ELF-1 (cell line): ENCODE measurements at places on chromosomes 5 and 9.

DNA sequence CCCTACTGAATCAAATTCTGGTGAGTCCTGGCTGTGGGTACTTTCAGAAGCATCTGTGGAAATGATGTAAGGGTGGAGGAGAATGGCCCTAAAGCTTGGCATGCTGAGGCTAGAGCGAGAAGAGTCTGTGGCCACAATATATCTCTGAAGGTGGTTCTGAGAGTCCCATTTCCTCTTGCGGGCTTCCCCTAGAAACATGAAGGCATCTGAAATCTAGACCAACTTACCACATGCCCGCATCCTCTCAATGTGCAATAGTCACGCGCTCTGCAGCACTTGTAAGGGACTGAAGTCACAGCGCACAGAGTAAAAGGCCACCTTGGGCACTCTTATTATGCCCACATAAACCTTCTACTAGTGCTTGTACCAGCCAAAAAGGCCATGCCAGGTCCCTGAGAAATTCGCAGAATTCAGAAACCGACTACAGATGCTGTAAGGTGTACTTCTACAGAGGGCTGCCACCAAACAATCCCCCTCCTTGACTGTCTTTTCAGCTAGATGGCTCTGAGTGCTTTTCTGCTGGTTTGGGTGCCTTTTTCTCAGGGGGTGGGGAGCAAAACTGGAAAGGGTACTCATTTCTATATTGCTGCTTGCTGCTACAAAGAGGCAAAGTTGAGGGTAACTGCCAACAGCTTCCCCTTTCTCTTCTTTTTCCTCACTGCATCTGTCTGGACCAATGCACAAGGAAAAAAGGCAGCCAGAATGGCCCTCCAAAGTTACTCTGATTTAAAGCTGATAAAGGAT lies 107.3 kb downstream of the ZDHHC21 start:
- no peak for DNase-seq

- DNase-seq: peak; percentile 48
Measured at GRCh38 chr5:1008451-1009358, at the start of gene NKD2. Gene NKD2, plus strand, starts transcription at chr5:1008802. Its CDS starts 256 bp downstream, at chr5:1009058.

- no peak for DNase-seq
Measured at GRCh38 chr9:119795395-119795794, 426.2 kb upstream of the BRINP1 start.

- no peak for DNase-seq
Measured at GRCh38 chr5:69160651-69161050, 6.3 kb upstream of the CCNB1 start.

DNA sequence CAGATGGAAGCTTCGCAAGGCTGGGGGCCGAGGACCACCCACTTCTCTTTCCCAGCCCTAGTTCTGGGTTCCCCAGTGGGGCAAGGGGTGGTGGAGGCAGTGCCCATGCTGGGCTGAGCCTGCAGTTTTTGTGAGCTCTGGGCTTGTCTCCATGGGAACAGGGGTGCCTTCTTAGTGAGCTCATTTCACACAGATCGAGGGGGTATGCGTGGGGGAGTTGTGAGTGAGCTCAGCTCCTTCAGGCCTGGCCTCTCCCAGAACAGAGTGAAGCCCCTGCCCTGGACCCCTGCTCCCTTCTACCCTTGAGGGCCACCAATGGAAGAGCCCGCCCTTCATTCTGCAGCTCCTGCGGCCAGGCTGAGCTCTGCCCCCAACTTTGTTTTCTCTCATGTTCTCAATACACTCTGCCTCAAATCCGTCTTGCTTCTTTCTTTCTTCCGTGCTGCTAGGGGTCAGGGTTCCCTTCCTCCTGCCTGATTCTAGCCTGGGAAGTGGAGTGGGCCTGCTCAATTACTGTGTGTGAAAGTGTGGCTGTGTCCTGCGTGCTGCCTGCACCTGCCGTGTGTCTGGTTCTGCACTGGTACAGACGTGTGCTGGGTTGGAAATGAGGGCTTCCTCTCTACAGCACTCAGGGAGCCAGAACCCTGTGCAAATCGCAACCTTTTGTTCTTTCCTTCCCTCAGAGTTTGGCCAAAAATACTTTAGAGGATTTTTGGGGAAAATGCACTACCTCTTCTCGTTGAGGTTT lies 9.0 kb upstream of the MYOZ3 start:
- peak; percentile 1 for DNase-seq

DNA sequence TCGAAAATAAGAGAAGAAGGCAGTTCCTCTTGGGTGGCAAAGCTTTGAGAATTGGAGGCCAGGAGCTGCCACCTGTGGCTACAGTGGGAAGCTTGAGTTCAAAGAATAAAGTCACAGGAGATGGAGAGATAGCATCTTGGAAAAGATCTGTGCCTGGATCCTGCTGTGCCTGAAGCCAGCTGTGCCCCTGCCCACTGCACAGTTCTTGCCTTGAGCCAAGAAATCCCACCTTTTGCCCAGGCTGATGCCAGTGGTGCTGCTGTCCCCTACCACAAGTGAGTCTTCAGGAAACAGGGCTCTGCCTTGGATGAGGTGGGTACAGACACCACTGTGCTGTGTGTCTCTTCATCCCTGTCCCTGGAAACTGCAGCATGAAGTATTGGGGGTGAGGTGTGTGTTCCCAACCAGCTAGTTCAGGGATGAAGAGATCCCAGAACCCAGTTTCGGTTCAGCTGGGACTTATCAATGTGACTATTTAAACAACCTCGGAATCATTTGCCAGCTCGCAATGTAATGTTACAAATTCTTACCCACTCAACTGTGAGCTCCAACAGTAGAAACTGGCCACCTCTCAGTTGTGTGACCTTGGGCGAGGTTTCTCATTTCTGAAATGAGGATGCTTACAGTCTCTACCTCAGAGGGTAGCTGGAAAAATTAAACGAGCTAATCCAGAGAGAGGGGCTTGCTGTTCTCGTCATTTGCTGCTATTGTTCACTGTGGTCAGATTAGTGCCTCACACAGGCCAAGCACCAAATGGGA lies 5.9 kb downstream of the IER5L start:
- DNase-seq: no peak

DNA sequence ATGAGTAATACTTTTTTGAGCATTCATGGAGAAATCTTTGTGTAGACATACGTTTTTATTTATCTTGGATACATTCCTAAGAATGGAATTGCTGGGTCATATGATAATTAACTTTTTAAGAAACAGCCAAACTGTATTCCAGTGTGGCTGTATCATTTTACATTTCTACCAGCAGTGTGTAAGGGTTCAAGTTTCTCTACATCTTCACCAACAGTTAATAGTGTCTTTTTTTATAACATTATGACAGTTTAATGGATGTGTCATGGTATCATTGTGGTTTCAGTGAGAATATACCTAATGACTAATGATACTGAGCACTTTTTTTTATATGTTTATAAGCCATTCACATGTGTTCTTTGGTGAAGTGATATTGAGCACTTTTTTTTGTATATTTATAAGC lies 52.4 kb downstream of the NIPBL start:
- no peak for DNase-seq

DNA sequence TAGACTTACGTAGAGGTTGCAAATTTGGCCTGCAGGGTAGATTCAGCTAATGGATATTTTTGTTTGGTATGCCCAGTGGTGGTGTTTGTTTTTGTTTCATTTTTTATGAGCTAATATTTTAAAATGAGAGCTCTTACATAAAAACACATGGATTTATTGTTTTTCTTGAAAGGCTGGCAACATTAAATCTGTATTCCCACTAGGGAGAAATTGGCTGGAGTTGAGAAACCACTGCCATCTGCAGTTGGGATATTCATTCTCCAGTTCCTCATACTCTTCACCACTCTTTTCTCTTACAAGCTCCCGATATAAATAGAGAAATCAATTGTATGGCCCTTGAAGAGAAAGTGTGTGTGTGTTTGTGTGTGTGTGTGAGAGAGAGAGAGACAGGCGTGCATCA lies 143.3 kb downstream of the ALDH1A1 start:
- no peak for DNase-seq

DNA sequence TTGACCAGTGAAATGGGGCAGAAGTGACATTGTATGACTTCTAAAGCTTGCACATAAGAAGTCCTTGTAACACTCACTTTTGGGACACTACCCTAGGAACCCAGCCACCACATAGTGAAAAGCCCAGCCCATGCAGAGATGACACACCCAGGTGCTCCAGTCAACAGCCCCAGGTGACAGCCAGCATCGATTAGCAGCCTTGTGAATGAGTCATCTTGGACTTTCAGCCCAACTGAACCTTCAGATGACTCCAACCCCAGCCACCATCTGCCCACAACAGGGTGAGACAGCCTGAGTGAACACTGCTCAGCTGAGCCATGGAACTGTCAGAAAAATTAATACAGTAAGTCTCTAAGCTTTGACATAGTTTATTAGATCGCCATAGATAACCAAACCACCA lies 458.6 kb downstream of the ZSWIM6 start:
- peak; percentile 4 for DNase-seq

DNA sequence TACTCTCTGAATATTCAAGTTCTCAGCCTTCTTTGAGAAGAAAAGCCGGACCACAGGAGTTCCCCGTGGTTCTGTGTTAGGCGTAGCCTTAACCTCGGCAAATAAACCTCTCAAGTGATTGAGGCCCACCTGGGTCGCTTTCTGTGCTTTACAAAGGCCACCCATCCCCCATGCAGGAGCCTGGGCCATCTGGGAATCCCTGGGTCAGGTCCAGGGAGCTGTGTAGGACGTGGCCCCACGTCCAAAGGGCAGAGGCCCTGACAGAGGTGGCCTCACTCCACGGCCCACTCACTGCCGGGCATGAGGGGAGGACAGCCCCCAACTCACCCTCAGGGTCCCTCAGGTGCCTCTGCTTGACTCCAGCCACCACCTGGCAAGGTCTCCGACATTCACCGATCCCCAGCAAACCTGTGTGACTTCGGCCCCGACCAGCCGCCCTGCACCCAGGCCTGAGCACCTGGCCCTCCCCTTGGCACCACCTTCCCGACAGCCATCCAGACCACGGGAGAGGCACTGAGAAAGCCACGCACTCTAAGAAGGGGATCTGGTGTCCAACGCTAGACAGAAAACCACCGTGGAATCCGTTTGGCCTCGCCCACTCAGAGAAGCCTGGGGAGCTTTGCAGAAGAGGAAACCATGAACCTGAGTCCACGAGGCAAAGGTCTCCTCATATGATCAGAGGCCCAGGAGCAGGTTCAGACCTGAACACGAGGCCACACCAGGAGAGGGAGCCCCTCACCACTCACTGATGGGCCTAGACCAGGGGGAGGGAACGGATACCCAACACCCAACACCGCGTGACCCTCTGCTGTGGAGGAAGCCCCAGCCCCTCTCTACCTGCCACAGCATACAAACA lies 4.5 kb downstream of the SLC12A7 start:
- DNase-seq: no peak

- DNase-seq: no peak
Measured at GRCh38 chr9:136312009-136312375, 8.1 kb upstream of the CCDC187 start.

DNA sequence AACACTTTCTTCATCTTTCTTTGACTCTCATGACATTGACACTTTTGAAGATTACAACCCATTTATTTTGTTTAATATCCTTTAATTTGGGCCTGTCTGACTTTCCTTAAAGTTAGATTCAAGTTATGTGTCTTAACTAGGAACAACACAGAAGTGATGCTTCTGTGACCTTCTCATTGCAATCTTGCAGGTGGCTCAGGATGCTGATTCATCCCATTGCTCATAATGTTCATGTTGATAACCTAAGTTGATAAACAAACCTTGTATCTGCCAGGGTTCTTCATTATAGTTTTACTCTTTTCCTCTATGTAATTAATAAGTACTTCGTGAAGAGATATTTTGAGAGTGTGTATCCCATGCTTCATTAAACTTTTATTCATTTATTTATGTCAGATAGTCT lies 107.2 kb upstream of the SHB start:
- no peak for DNase-seq

GRCh38 chr5:1364211-1364610 lies 19.3 kb upstream of the CLPTM1L start:
- DNase-seq: no peak

DNA sequence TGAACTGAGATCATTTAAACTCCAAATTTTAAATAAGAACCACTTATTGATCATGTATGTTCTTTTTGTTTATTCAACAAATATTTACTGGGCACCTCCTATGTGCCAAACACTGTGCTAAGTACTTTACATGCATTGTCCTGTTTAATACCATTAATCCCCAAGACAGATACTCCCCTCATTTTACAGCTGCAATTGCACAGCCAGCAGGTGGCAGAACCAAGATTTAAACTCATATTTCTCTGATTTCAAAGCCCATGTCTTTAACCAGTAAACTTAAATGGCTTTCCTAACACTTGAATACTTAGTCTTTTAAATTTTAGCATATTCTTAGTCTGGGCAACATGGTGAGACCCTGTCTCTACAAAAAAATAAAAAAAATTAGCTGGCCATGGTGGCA lies 43.4 kb upstream of the KIAA1958 start:
- no peak for DNase-seq

DNA sequence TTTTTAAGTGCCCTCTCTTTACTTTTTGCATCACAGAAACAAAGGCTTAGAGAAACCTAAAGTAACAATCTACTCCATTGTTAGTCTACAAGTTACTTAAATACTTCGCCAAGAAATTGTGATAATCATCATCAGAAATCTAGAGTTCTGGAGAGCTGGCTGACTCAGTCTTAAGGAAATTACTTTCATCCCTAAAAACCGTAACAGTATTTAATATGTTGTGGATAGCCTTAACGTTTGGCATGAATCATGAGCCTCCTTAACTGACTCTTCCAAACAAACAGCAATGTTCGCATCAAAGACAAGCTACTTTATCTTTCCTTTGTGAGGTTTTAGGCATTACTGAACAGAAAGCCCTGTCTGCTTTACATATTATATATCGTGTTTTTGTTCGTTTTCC lies 128.7 kb downstream of the NIPBL start:
- DNase-seq: no peak

- no peak for DNase-seq
Measured at GRCh38 chr9:136142414-136142796, 23.7 kb upstream of the TMEM250 start.

- no peak for DNase-seq
Measured at GRCh38 chr9:122016744-122017143, 76.4 kb downstream of the TTLL11 start.

- DNase-seq: no peak
Measured at GRCh38 chr9:23887781-23888180, 61.7 kb upstream of the ELAVL2 start.

DNA sequence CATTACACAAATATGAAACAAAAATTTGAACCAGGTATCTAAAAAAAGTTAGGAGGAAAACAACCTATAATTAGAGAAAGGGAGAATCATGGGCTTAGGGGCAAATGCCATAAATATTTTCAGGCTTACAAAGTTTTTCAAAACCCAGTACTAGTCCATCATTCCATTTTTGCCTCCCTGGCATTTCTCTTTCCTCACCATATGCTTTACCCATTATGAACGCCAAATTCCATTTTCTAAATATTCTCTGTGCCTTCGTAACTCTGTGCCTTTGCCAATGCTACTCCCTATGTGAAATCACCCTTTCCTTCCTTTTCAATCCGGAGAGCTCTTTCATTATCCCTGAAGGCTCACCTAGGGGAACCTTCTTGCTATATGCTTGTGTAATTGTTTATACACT lies 434.1 kb downstream of the ZSWIM6 start:
- DNase-seq: no peak

GRCh38 chr5:113212244-113212920 lies 222.4 kb downstream of the TSSK1B start:
- DNase-seq: no peak

GRCh38 chr5:88671505-88672499 lies 211.2 kb downstream of the MEF2C start:
- peak; percentile 73 for DNase-seq
